CD4-positive, alpha-beta memory T cell (primary cell): ENCODE measurements at places on chromosomes 6 and 20. TPM values are rescaled to one million over a fixed set of nuclear protein-coding genes. Genes with fewer than 3 reads are reported as not detected.

HIVEP1 gene
- total RNA-seq, result 16.6 TPM

GRCh38 chr6:113995634-113996033, 24.7 kb upstream of the HDAC2 start:
- no peak overlapping the region for H3K27ac ChIP-seq
- no peak overlapping the region for H3K4me3 ChIP-seq
- H3K27me3 ChIP-seq, result no peaks in the 10 kb centered on the region
- DNase-seq, result no peak
- H3K36me3 ChIP-seq, result no peaks in the 10 kb centered on the region

FAM83C gene
- not detected for total RNA-seq

SEMG1 gene
- not detected for total RNA-seq

- H3K27me3 ChIP-seq, result no peaks in the 10 kb centered on the region
- DNase-seq, result no peak
- no peak overlapping the region for H3K27ac ChIP-seq
- H3K36me3 ChIP-seq, result no peaks in the 10 kb centered on the region
Observed at GRCh38 chr20:10854976-10855375, 181.2 kb upstream of the JAG1 start.

LYRM4 gene
- total RNA-seq, result 10.6 TPM

DNA sequence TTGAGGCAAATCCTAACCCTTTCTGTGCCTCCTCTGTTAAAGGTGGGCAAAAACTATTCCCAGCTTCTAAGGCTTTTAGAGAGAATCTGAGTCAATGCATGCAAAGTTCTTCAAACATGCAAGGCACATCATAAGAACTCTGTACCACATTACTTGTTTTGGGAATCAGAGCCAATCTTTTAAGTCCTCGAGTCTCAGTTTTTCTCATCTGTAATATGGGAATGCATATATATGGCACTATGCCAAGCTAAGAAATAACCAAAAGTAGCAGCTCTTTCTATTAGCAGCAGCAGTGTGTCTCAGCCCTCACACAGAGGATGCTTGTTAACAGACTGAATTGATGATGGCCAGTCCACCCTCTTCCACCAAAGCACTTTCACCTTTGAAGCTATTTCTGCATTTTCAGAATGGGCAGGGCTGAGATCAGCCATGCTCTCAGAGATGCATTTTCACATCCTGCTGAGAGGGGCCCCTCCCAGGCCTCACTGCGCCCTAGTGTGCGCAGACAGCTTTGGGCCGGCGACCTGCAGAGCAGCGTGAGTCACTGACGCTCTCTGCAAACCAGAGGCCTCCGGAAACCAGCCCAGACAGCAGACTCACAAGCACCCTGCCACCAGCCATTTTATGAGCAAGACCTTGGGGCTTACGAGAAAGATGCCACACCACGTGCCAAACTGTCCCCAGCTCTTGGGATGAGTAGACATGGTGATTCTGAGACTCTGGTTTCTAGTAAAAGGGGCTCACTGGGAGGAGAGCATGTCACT, 138.0 kb downstream of the NFATC2 start:
- H3K36me3 ChIP-seq, result peaks cover 14% of the 10 kb centered on the region
- no peaks in the 10 kb centered on the region for H3K27me3 ChIP-seq
- DNase-seq, result peak; percentile 88
- H3K4me1 ChIP-seq, result peaks cover 97% of the 10 kb centered on the region
- H3K4me3 ChIP-seq, result no peak overlapping the region

- no peaks in the 10 kb centered on the region for H3K27me3 ChIP-seq
- H3K36me3 ChIP-seq, result no peaks in the 10 kb centered on the region
- H3K4me1 ChIP-seq, result no peaks in the 10 kb centered on the region
- H3K27ac ChIP-seq, result no peak overlapping the region
- DNase-seq, result no peak
- no peak overlapping the region for H3K4me3 ChIP-seq
Observed at GRCh38 chr20:9032758-9033157, 36.1 kb upstream of the PLCB4 start.

DPPA5 gene
- not detected for total RNA-seq

DNA sequence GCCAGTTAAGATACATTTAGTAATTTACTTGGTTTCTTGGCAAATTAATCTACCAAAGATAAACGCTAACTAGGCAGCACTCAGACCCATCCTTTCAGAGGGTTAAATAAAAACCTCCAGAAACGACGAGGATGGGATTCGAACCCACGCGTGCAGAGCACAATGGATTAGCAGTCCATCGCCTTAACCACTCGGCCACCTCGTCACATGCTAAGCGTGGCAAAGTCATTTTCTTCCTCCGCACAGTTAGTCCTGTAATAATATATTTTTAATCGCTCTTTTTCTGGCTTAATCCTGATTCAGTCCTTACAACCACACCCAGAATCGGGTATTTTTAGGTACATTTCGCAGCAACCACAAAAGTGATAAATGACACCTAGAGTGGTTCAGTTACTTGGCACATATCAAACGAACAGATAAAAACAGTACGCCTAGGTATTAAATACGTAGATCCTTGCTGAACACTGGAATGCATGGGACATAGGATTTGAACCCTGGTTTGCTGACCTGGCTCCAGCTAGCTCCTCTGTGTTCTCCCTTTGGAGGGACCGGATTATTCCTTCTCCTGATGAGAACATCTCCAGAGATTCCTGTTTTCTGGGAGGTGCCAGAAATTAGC, 71.6 kb downstream of the GPX5 start:
- no peak overlapping the region for H3K4me3 ChIP-seq
- H3K4me1 ChIP-seq, result no peaks in the 10 kb centered on the region
- no peak overlapping the region for H3K27ac ChIP-seq

DNA sequence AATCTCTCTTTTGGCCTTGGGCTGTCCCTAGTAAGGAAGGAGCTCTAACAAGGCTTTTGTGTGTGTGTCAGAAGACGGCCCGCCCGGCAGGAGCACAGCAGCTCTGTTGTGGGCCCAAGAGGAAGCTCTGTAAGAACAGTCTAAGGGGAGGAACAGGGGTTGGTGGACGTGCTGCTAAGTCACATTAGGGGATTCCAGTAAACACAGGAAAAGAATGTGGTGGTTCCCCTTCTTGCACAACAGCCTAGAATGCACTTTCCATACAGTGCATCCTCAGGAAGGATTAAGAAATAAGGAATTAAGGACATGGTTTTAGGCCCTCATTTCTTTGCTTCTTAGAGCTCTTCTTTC, 114.5 kb downstream of the RNF144B start:
- no peak for DNase-seq
- H3K4me1 ChIP-seq, result no peaks in the 10 kb centered on the region
- no peak overlapping the region for H3K4me3 ChIP-seq
- no peaks in the 10 kb centered on the region for H3K27me3 ChIP-seq
